Sciatic nerve (tissue), 2 donors: ENCODE measurements at places on chromosomes 4 and X. TPM values are rescaled to one million over a fixed set of nuclear protein-coding genes. Genes with fewer than 3 reads are reported as not detected.

DNA sequence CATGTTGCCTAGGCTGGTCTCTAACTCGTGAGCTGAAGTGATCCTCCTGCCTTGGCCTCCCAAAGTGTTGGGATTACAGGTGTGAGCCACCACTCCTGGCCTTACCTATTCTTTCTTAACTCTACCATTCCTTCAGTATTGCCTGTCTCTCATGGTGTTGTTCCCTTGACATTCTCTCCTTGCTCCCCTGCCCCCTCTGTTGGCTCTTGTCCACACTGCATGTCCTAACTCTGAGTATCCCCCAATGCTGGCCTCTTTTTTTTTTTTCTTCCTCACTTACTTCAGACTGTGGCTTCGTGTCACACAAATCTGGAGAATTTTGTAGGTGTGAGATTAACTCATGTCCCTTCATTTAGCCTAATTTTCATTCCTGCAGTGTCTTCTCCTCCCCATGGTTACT, 22.9 kb upstream of the FRMPD4 start:
- DNase-seq = no peak

GRCh38 chr4:72505314-72505744, 63.7 kb downstream of the ADAMTS3 start:
- no peak for DNase-seq

- DNase-seq = no peak
These were observed 365.4 kb downstream of the DHRSX start for GRCh38 chrX:2135421-2135820.

DNA sequence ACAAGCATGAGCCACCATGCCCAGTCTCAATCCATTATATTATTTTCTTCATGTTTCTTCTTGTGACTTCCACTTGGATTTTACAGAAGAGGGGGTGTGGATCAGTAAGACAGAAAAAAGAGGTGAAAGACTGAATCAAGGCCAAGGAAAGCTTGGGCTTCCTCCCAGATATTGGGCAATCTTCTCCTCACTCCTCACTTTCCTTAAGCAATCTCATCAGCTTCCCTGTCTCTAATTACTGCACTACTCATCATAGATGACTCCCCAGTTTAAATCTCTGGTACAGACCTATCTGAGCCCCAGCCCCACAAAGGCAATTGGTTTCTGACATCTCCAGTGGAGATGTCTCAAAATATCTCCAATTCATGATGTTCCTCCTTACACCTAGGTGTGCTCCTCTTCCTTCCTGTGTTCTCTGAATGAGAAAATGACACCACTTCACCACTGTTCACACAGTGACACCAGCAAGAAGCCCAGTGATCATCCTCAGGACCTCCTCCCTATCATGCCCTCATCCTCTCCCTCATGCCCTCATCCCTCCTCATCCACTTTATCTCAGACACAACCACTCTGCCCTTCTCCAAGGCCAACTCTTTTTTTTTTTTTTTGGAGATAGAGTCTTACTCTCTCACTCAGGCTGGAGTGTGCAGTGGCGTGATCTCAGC, 44.8 kb upstream of the HERC6 start:
- no peak for DNase-seq

DNA sequence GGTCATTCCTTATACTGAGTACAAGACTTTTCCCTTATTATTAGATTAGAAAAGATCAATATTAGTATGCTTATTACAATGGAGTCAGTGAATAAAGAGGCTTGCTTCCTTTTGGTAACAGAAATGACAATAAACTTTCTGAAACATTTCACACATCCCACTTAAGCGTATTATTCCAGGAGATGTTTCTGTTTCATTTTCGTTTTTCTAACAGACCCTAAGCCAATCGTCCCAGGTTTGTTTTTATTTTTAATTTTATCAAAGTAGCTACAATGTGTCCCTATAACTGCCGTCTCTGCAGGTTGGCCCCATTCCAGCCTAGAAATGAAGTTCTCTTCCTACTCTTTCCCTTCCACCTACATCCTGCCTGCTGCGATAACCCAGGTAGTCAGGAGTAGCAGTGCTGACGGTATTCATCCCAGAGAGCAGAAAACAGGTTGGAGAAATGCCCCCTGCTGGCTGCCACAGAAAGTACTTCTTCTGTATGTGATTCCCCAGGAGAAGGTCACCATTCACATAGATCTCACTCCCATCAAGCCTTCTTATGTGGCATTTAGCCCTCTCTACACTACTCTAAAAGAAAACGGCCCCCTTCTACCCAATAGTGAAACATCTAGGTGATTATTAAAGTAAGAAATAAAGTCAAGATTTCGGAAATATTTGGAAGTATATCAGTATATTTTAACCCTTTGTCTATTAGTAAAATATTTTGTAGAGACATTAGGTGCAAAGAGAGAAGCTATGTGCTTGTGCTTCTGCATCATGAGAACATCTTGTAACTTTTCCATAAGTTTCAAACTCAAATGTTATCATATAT, 40.4 kb downstream of the ENPEP start:
- DNase-seq = peak; percentile 61

DNA sequence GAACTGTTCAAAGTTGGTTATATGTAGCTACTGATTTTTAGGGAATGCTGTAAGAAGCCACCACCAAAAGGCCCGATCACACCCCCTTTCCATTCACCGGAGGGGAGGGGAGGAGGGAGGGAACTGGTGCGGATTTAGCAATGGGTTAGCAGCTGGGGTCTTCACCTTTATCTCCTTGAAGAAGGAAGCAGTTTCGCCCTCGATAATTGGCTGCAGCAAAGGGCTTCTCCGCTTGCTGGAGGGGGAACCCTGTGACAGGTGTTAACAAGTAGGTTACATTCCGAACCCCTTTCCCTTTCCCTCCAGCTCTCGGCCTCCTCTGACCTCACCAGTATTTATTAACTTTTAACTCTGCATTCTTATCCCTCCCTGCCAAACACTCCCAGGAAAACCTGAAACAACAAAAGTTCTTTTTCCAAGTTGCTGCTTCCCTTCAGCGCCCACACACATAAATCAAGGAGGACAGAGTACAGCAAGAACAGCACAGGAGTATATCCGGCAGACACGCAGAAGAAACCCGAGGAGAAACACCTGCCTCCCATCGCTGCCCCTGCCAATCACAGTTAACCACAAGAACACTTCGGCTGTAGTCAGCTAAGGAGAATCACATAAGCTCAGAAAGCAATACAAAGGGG, 39.8 kb upstream of the NAP1L5 start:
- DNase-seq = no peak

DNA sequence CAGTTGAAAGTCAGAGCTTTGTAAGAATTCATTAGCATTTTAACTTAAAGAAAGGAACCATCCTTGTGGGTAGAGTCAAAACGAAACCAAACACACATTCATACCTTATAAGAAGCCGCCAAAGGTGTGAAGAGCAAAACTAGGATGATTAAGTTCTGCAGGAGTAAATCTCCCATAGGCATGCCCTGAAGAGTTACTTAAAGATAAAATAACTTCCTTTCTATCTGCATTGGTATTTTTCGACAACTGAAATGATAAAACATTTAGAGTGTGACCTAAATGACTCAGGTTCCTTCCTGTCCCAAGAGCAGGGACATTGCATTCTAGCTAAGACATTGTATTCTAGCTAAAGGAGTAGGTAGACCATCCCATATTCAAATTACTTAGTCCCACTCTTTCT, 75.3 kb downstream of the BCOR start:
- no peak for DNase-seq

GRCh38 chr4:73193155-73193554, 65.4 kb downstream of the ANKRD17 start:
- no peak for DNase-seq

GRCh38 chr4:112765317-112765974, 128.5 kb downstream of the LARP7 start:
- no peak for DNase-seq

GRCh38 chr4:77126809-77127208, 30.2 kb upstream of the CCNG2 start:
- no peak for DNase-seq

- peak; percentile 57 for DNase-seq
These were observed 9.6 kb downstream of the CTBP1 start for GRCh38 chr4:1239141-1239949.

GRCh38 chr4:119135721-119136121, at the start of gene MYOZ2:
TSS of gene MYOZ2 (plus strand) at chr4:119135832. CDS start at chr4:119136526, 694 bp downstream.
- DNase-seq = no peak

GRCh38 chrX:133794126-133794525, 191.3 kb downstream of the GPC3 start:
- no peak for DNase-seq

DNA sequence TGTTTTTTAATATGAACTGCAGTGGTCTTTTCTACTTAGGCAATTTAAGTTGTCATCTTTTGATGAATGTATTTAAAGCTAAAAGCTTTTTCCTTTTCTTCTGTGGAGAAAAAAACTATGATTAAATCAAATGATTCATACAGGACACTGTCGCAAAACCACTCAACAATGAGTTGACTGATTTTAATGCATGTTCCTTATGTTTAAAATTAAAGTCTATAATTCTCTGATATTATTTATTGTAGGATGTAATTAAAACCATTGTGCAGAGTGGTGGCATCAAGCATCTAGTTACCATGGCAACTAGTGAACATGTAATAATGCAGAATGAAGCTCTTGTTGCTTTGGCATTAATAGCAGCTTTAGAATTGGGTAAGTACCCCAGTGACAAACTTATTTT, 172.5 kb downstream of the RAP1GDS1 start:
- DNase-seq = no peak

- DNase-seq = no peak
These were observed 80.1 kb upstream of the UCP1 start for GRCh38 chr4:140648716-140649308.

DNA sequence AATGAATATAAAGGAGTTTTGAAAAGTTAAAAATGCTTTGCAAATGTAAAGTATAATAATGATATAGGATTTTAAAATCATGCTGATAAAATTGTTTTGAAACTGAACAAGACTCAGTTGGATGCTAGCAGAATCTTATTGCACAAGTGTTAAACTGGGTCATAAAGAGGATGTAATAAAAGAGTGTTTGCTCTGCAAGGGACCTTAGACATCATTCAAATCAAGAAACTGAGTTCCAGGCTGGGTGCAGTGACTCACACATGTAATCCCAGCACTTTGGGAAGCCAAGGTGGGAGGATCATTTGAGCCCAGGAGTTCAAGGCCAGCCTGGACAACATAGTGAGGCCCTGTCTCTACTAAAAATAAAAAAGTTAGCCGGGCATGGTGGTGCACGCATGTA, 27.5 kb upstream of the DUSP21 start:
- no peak for DNase-seq

GRCh38 chr4:2281575-2282343, 19.9 kb upstream of the MXD4 start:
- DNase-seq = no peak

DNA sequence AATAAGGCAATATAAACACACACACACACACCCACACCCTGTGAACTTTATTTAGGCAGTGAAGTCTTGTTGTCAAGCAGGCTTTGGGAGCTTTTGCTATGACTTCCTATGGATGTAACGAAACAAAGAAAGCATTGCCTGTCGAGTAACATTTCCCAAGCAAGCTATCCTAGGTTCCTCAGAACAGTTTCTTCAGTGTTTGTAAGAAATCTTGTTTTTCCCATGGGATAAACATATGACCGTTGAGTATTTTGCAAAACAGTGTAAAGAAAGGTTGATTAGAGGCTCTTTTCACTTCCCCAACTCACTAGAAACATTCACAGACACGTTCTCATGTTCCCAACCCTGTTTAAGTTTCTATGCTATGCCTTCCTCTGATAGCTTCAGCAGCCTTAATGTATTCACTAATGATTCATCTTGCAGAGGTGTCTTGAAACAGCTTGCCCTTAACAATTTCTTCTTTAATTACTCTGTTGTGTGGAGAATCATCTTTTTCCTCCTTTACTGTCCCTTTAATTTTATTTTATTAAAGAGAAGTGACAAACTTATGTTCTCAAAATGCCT, 1947.1 kb upstream of the TENM3 start:
- DNase-seq = no peak

DNA sequence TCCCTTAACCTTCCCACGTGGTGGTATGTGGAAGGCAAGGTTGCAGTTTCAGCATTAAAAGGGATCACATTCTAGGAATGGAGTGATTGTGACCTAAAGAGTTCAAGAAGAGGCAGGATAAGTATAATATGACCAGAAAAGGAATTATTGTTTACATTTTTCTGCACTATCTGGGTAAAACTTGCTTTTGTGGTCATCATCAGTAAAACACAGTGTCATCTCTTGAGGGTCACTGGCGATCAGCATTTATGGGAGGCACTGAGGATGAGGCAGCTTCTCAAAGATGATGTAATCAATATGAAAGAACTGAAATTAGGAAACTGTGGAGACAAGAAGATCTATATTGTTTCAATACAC, 88.7 kb downstream of the CFAP299 start:
- DNase-seq = no peak

GRCh38 chr4:7660176-7661039, 225.7 kb upstream of the PSAPL1 start:
- DNase-seq = no peak

DNA sequence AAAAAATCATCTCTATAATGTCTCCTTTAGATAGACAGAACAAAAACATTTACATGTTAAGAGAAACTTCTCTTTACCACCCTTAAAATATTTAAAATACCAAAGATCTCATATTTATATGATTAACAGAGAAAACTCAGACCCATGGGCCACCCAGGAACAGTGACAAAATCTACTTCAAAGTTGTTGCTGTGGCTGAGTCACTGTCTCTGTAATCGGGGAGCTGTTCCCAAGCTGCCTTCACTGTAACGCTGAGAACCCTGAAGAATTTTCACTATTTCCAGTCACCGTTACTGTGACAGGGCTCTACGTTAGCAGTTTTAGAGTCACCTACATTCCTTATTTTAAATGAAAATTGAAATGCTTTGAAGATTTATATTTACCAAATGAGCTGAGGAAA, 9.0 kb upstream of the DAPP1 start:
- no peak for DNase-seq

MAGEC2 gene
- not detected for total RNA-seq

CXorf49 gene
- total RNA-seq = not detected

GAGE12E gene
- not detected for total RNA-seq

GPR82 gene
- 0.09 TPM for total RNA-seq

KLF8 gene
- total RNA-seq = 20.1 TPM

PRICKLE3 gene
- 9.9 TPM for total RNA-seq

PPARGC1A gene
- 21.6 TPM for total RNA-seq

ATP1B4 gene
- not detected for total RNA-seq

PNMA6A gene
- 4.9 TPM for total RNA-seq

EOLA2 gene
- 24.5 TPM for total RNA-seq

VCX gene
- total RNA-seq = not detected

IGFBP7 gene
- total RNA-seq = 482 TPM

SPANXA1 gene
- total RNA-seq = not detected

MAGEA1 gene
- total RNA-seq = not detected

CENPI gene
- total RNA-seq = 4.9 TPM

SMIM10L2A gene
- total RNA-seq = 2.7 TPM

WNK3 gene
- 2.4 TPM for total RNA-seq

HEPH gene
- 21.2 TPM for total RNA-seq

RBM47 gene
- 21.0 TPM for total RNA-seq
